Muscle of back (tissue), 13 donors: ENCODE measurements at places on chromosomes 12 and 14.
A peak's percentile ranks its signal among the peaks of the same experiment; 100 is the strongest.

GRCh38 chr12:99092100-99092851, 447.2 kb downstream of the APAF1 start:
- no peak for DNase-seq

DNA sequence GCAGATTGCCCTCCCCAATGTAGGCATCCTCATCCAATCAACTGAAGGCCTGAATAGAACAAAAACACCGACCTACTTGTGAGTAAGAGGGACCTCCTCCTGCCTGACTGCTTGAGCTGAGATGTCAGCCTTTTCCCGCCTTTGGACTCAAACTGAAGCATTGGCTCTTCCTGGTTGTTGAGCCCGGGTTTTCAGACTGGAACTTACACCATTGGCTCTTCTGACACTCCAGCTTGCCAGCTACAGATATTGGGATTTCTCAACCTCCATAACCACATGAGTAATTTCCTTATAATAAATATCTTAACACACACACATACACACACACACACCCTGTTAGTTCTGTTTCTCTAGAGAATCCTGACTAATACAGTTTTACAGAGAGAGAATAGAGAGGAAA, 173.4 kb upstream of the NTF3 start:
- DNase-seq = peak; percentile 52

GRCh38 chr12:117545216-117545615, 183.8 kb upstream of the NOS1 start:
- no peak for DNase-seq

DNA sequence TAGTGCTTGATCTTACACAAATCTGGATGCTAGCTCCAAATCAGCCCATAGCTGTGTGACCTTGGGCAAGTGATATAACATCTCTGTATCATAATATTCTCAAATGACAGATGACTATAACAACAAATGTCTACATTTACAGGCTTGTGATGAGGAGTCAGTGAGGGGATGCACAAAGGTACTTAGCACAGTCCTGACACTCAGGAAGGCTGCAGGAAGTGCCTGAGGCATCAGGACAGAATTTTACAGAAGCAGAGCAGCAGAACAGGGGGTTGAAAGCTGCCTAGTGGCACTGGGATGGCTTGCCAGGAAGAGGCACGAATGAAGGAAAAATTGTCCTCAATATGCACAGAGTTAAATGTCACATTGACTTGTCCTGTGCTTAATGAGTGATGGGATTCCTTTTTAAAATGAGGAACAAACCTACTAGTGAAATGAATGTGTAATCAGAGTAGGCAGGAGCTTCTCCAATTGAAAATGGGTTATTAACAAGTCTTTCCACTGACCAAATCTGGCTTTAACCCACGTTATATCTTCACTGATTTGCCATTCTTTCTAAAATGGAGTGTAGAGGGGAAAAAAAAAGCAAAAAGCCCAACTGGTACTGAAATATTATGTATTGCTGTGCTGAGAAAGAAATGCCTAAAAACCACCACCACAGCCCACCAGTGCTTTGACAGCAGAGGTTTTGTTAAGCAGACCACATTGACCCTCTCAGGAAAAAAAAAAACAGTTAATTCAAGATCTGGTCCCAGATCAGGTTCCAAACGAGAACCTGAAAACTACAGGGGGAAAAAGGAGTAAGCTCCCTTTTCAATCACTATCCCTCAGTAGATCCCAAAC, 11.6 kb downstream of the BTG1 start:
- no peak for DNase-seq

DNA sequence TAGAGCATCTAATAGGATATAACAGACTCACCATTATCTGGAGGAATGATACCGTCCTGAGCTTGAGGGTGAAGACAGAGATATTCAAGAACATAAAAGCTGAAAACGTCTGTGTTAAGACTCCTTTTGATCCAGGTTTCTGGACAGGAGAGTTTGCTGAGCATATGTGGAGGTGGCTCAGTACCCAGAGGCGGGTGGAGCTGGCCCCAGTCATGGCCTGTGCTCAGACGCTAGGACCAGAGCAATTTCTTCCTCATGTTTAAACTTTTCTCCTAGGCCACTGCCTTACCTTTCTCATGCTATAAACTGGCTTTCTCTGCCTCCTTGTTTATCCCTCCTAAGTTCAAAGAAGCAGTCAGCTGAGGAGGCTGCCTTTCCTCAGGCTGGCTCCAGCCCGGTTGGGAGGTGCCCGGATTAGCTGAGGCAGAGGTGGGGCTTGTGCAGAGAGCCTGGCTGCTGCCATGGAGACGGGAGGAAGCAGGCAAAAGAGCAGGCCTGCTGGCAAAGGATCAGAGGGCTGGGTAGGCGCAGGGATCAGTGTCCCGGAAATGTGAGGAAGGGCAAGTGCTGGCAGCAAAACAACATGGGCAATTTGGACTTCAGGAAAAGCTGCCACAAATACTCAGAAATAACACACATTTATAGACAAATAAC, 13.7 kb downstream of the COA8 start:
- peak; percentile 79 for DNase-seq

DNA sequence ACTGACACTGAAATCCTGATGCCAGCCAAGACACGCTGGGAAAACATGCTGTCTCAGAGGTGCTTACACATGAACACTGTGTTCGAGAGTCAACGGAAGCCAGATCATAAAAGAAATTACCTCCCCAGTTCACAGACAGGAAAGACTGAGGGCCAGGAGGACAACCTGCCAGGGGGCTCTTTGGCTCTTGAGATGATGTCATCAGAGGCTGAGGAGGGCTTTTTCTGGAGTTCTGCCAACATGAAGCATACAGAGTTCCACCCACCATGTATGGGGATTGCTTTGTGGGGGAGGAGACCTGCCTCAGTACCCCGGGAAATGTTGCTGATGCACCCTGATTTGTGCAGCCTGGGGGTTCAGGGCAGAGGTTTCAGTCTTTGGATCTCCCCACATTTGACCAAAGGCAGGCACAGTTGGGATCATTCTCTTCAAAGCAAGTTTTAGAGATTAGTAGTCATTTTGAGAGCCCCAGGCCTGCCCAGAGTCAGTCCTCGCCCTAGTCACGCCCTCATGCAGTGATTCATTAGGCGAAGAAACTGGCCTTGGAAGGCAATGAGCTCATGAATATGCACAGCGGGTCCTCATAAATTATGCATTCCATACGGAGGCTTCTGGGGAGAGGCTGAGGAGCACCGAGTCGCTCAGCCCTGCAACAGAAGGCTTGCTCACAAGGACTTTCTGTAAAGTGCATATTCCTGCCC, 34.9 kb upstream of the EML1 start:
- DNase-seq = peak; percentile 91

DNA sequence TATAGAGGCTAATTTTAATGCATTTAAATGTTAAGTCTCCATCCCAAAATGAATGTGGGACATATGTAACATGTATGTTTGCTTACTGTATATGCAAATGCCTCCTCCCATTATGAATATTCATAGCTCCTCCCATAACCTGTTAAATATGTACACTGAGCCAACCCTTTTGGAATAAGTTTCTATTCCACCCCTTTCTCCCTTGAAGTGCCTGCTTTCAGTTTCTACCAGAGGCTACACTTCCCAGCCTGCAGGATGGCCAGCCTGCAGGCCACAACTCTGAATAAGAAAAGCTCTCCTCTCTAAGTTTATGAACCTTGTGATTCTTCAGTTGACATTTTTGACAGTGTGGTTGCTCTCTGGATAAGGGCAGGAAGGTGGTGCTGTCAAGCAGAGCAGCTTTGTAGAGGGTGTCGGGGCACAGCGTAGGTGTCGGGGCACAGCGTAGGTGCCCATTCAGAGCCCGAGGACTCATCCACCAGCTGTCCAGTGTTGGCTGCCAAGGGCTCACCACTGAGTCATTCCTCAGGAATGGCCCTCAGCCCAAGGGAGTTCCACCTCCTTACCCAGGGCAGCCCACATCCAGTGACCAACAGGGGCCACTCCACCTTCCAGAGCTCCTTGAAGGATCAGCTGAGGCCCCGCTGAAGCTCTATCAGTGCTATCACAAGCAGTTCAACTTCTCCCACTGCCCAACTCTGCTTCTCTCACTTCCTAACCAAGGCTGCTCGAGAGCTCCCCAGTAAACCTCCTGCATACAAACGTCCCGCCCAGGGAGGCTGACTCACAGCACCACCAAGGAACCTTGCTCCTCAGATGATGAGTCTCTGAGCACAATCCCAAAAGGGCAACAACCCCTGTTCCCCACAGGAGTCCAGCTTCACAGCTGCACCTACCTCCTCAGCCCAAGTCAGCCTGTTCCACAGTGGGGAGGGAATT, 31.4 kb downstream of the VWF start:
- peak; percentile 45 for DNase-seq

DNA sequence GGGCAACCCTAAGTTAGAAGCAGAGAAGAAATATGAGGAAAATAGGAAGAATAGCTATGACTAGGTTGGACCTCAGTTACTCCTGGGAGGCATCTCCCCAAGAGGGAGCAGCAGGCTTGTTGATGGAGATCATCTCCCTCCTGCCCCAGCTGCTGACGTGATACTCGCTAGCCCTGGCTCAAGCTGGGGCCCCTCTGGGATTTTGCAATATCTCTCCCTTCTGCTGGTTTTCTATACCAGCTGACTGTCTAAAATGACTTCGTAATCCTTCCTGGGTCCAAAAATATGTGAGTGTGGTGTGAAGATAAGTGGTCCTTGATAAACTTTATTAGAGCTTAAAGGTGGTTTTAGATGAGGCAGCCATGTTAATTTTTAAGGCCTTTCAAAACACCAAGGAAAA, 4.5 kb upstream of the HECTD4 start:
- no peak for DNase-seq

- no peak for DNase-seq
Measured at GRCh38 chr12:56629459-56630179, 507 bp downstream of the BAZ2A start.

DNA sequence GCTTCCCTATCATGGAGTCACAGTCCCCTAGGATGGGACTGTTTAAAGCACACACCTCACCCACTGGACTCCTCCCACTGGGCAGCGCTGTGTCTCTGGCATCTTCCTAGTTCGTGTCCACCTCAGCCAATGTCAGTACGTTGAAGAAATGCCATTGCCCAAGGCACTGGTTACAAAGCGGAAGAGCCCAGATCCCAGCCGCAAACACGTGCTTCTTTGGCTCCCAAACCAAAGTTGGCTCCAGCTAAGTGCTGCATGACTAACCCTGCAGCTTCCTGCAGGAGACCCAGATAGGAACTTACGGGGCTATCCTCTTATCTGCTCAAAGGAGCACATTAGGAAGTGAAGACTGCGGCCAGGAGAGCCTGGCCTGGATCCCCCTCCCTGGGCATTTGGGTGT, 9.3 kb downstream of the SYNE3 start:
- DNase-seq = peak; percentile 51

GRCh38 chr12:45517381-45517780, 212.1 kb upstream of the ARID2 start:
- no peak for DNase-seq

GRCh38 chr12:121697093-121697698, 15.4 kb upstream of the TMEM120B start:
- no peak for DNase-seq
